Neural crest cell (in vitro differentiated cells): ENCODE measurements at places on chromosomes 13 and 19.

GRCh38 chr13:46355901-46356590 lies 31.0 kb downstream of the RUBCNL start:
- no peaks in the 10 kb centered on the region for H3K4me1 ChIP-seq
- H3K27me3 ChIP-seq, result no peaks in the 10 kb centered on the region
- no peak for DNase-seq
- H3K36me3 ChIP-seq, result peaks cover 24% of the 10 kb centered on the region

- no peaks in the 10 kb centered on the region for H3K27me3 ChIP-seq
- H3K4me3 ChIP-seq, result no peak overlapping the region
- no peak overlapping the region for H3K27ac ChIP-seq
- DNase-seq, result no peak
- H3K36me3 ChIP-seq, result peaks cover 11% of the 10 kb centered on the region
- H3K4me1 ChIP-seq, result no peaks in the 10 kb centered on the region
Measured at GRCh38 chr19:13996928-13997630, 9.0 kb downstream of the RFX1 start.

- peak overlapping the region; percentile 6 for H3K27ac ChIP-seq
- no peaks in the 10 kb centered on the region for H3K36me3 ChIP-seq
- no peaks in the 10 kb centered on the region for H3K27me3 ChIP-seq
- no peak for DNase-seq
- no peak overlapping the region for H3K4me3 ChIP-seq
Measured at GRCh38 chr13:106846571-106847448, 278.9 kb upstream of the ARGLU1 start.

- H3K4me1 ChIP-seq, result no peaks in the 10 kb centered on the region
- H3K27me3 ChIP-seq, result no peaks in the 10 kb centered on the region
- no peak overlapping the region for H3K27ac ChIP-seq
Measured at GRCh38 chr13:97834250-97834649, 119.2 kb upstream of the IPO5 start.

- peak overlapping the region; percentile 44 for H3K4me3 ChIP-seq
- H3K36me3 ChIP-seq, result no peaks in the 10 kb centered on the region
- H3K4me1 ChIP-seq, result peaks cover 32% of the 10 kb centered on the region
- no peak for DNase-seq
- peaks cover 3% of the 10 kb centered on the region for H3K27me3 ChIP-seq
- H3K27ac ChIP-seq, result no peak overlapping the region
Measured at GRCh38 chr19:18287836-18288772, 6.7 kb upstream of the JUND start.

GRCh38 chr19:3725640-3726310 lies 17.6 kb downstream of the TJP3 start:
- no peak overlapping the region for H3K4me3 ChIP-seq
- H3K4me1 ChIP-seq, result no peaks in the 10 kb centered on the region
- H3K27me3 ChIP-seq, result peaks cover 65% of the 10 kb centered on the region

DNA sequence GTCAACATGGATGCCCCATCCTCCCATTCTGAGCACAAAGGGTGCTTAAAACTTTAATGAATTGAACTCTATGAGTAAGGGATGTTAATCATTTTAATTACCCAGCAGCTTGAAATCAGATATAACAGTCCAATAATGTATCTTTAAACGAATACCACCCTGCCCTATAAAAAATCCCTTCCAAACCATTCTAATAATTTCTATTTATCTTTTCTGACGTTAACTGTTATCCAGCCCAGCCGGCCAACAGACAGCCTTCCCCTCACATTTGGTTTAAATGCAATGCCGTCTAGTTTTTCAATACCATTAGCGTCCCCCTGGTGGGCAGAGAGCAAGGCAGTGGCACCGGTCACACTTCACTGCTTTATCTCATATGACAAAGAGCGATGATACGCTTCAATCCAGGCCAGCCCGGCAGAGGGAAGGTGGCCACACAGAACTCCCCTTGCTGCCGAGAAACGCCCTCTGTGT lies 402.2 kb upstream of the ZNF507 start:
- peaks cover 17% of the 10 kb centered on the region for H3K27me3 ChIP-seq
- no peaks in the 10 kb centered on the region for H3K36me3 ChIP-seq
- peak; percentile 13 for DNase-seq

GRCh38 chr13:36493046-36493445 lies 60.8 kb downstream of the CCNA1 start:
- H3K27me3 ChIP-seq, result peaks cover 3% of the 10 kb centered on the region
- no peak overlapping the region for H3K4me3 ChIP-seq
- H3K4me1 ChIP-seq, result no peaks in the 10 kb centered on the region
- DNase-seq, result no peak

DNA sequence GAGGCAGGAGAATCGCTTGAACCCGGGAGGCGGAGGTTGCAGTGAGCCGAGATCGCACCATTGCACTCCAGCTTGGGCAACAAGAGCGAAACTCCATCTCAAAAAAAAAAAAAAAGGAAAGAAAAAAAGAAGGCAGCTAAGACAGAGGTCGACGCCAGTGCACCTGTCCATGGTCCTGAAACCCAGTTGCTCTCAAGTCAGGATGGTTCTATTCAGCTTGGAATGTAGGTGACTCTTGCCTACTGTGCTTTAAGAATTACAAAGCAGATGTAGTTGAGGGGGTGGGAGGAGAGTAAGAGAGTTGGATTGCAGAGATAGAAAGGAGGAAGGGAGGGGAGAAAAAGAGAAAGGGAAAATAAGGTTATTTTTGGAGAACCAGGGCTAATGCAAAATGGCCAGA lies 18.7 kb downstream of the CACNG7 start:
- peak; percentile 43 for DNase-seq
- peaks cover 23% of the 10 kb centered on the region for H3K36me3 ChIP-seq
- no peak overlapping the region for H3K27ac ChIP-seq
- peaks cover 9% of the 10 kb centered on the region for H3K27me3 ChIP-seq
- H3K4me1 ChIP-seq, result no peaks in the 10 kb centered on the region
- no peak overlapping the region for H3K4me3 ChIP-seq

GRCh38 chr19:40165362-40165937 lies 25.8 kb upstream of the MAP3K10 start:
- H3K4me3 ChIP-seq, result no peak overlapping the region
- DNase-seq, result peak; percentile 50

DNA sequence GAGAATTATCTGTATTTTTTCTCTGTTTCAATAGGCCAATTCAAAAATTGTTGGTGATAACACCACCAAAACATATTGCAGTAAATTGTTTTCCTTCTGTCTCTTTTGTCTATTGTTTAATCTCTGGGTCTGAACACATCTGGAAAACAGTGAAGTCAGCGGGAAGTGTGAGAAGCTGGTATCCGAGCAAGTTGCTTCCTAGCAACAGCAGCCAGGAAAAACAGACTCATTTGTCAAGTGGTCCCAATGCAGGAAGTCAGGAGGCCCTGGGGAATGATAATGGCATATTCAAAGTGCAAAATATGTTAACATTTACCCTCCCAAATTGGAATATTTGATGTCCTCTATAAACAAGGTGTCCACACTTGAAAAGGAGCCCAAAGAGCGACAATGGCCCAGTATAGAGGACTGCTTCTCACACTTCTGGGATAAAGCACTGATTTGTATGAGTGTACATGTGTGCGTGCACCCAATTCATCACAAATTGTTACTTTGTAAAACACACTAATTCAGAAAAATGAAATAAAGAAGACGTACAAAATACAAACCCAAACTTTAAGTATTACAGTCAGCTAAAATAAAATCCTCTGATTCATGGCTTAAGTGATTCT lies 515.0 kb downstream of the TBC1D4 start:
- H3K4me1 ChIP-seq, result peaks cover 29% of the 10 kb centered on the region
- DNase-seq, result peak; percentile 14
- peak overlapping the region; percentile 91 for H3K27ac ChIP-seq

DNA sequence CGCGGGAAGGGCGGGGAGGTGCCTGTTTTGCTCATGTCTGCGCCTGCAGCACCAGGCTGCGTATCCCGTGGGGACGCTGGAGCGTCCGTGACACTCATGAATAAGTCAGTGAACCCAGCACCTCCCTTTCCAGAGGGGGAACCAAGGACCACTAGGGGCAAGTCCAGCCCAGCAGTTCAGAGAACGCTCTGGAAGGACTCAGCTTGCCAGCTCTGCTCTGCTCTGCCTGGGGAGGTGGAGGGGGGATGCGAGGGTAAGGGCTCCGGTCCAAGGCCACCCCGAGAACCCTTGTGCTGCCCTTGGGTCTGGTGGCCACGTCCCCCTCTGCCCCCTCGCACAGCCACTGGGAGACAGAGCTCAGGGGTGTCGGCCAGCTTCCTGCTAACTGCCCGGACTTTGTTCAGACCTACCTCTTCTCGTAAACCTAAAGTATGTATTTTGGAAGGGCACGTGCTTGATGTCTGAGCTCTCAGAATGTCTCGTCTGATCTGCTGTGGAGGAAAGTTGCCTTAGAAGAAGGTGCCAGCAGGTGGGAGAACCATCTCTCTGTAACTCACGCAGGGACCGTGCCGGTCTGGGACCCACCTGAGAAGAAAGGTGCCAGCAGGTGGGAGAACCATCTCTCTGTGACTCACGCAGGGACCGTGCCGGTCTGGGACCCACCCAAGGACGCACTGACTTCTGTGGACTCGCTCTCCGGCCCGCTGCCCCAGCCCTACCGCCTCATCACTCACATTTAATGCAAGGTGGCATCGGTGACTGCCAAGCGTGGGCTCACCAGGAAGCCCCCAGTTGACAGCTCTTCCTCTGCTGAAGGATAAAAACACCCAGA lies 34.1 kb downstream of the TMEM255B start:
- no peak overlapping the region for H3K27ac ChIP-seq
- no peak for DNase-seq
- no peaks in the 10 kb centered on the region for H3K36me3 ChIP-seq
- no peak overlapping the region for H3K4me3 ChIP-seq
- no peaks in the 10 kb centered on the region for H3K4me1 ChIP-seq

GRCh38 chr19:45773384-45773783 lies 4.3 kb upstream of the SIX5 start:
- no peak for DNase-seq
- peaks cover 20% of the 10 kb centered on the region for H3K4me1 ChIP-seq
- peaks cover 23% of the 10 kb centered on the region for H3K27me3 ChIP-seq
- H3K4me3 ChIP-seq, result peak overlapping the region; percentile 69
- peaks cover 17% of the 10 kb centered on the region for H3K36me3 ChIP-seq

DNA sequence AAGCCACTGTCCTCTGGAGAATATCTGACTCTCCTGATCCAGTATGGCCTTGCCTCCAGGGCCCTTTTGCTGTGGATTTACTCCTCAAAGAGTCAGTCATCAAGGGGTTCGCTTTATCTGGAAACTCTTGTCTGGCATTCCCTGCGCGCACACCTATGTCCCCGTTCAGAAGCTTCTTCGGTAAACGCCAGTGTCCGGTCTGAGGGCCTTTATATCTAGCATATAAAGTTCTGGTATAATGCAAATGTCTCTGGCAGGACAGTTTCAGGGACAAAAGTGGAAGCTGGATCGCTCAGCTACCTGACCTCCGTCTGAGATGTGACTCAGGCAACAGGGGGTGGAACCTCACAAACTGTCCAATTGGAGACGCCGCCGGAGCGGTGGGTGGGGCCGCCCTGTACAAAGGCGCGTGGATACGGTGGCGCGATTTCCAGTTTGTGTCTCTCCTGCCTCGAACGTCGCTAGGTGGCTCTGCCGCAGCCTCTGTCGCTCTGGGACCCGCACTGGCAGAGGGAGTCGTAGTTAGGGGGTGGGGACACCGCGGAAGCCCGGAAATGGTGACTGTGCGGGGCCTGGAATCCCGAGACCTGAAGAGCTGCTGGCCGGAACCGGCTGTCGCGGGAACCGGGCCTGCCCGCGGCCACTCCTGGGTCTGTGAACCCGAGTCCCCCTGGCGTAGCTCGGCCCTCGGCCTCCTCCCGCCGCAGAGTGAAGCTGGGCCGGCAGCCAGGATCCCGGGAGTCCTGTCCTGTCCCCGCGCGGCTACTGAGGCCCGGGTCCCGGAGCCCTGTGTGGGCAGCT lies 10.6 kb upstream of the ZNF709 start:
- H3K36me3 ChIP-seq, result peaks cover 2% of the 10 kb centered on the region
- peaks cover 15% of the 10 kb centered on the region for H3K4me1 ChIP-seq
- peak overlapping the region; percentile 85 for H3K4me3 ChIP-seq
- peak overlapping the region; percentile 91 for H3K27ac ChIP-seq
- no peaks in the 10 kb centered on the region for H3K27me3 ChIP-seq

DNA sequence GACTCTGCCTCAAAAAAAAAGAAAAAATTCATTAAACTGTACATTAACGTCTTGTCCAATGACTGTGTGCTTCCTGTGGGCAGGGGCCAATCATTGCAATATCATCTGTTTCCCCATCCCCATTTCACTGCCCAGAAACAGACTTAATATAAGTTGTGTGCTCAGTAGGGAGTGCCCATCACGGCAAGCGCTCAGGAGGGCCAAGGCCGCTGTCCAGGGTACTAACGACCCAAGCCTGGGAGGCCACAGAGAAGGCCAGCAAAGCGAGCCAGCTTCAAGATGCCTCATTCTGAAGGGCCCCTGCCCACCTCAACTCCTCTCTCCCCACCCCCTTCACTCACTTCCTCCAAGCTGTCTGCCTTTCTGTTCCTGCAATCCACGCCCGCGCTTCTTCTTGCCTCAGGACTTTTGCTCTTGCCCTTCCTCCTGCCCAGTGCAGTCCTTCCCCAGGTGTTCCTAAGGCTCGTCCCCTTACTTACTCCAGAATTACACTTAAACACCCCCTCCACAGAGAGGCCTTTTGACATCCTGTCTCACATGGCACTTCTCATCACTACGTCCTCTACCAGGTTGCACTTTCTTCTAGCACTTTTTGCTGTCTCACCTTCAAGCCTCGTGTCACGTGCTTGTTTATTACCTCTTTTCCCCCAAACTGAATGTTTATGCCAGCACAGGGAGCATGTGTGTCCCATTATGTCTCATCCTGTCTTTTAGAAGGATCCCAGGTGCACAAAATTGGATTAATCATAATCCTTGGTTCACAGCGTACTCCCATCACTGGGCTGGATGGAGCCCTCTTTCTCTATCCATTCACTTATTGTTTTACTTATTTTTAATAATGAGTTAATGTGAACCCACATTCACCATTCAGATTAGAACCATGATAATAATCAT lies 11.3 kb upstream of the POU2F2 start:
- peaks cover 83% of the 10 kb centered on the region for H3K27me3 ChIP-seq
- H3K4me3 ChIP-seq, result no peak overlapping the region
- H3K27ac ChIP-seq, result no peak overlapping the region
- peak; percentile 65 for DNase-seq

DNA sequence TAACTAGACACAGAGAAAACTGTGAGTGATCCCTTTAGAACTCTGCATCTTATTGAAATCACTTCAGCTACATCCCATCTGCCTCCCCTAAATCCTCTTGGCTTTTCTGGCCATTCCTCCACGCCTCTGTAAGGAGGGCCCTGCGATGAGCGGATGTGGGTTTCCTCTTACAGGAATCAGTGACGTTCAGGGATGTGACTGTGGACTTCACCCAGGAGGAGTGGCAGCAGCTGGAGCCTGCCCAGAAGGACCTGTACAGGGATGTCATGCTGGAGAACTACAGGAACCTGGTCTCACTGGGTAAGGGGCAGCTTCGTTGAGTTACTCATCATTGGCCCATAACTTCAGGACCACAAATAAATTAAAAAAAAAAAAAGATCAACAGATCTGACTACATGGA lies 18.5 kb downstream of the ZNF71 start:
- DNase-seq, result no peak
- H3K4me1 ChIP-seq, result no peaks in the 10 kb centered on the region
- H3K27ac ChIP-seq, result no peak overlapping the region
- H3K4me3 ChIP-seq, result no peak overlapping the region
- peaks cover 90% of the 10 kb centered on the region for H3K36me3 ChIP-seq
